Astrocyte of the spinal cord (primary cell): ENCODE measurements at places on chromosomes 7 and 10.
A peak's percentile ranks its signal among the peaks of the same experiment; 100 is the strongest.

DNA sequence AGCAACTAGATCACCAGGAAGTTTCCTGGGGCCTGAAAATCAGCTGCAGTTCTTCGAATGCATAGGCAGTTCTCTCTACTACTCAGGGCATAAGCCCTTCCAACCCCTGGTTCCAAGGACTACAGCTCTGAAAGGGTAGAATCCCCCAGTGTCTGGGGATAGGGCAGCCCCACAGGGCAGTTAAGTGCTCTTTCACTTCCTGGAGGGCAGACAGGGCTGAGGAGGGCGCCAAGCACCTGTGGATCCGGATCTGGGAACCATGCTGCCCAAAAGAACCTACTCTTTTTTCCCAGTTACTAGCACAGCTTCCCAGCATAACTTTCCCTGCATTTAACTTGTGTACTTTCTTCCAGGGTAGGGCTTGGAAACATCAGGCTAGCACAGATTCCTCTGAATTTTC, 41.1 kb downstream of the CXCL12 start:
- DNase-seq = no peak

- no peak for DNase-seq
Observed at GRCh38 chr10:90722832-90723231, 135.0 kb downstream of the HTR7 start.

GRCh38 chr7:86592185-86592584, 51.5 kb upstream of the GRM3 start:
- no peak for DNase-seq

- no peak for DNase-seq
Observed at GRCh38 chr10:5691786-5692185, 7.1 kb downstream of the TASOR2 start.

GRCh38 chr7:50335795-50336754, 31.6 kb downstream of the IKZF1 start:
- no peak for DNase-seq

DNA sequence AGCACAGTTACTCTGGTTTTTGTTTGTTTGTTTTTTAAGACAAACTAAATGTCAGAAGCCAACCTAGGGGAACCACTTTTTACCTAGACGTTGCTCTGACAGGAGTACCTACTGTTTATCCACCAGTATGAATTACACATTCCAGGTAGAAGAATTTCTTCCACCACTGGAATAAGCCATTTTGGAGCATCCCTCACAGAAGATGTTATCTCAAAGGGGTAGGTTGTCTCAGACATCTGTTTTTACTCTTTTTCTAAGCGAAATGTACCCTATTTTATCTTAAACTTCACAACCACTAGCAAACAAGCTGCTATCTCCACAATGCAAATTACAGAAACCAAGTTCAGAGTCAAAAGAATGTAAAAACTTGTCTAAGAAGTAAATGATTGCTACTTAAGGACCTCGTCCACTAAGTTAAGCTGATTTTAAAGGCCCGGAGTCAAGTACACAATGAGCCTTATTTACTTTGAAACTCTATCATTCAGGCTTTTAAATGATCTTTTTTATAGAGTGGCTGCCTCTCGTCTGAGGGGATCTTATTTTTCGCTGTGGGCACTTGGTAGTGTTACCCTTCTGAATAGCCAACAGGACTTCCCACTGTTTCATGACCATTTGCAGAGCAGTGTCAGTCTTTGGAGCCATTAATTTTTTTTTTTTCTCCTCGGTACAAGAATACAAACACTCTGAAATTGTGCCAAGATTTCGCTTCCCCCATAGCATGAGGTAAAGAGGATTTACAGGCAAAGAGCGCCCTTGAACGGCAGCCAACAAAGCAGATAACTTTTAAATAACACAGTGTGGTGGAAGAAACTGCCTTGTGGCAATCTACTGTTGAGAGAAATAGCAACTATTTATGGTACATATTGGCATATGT, 15.7 kb upstream of the ARMC3 start:
- peak; percentile 56 for DNase-seq

DNA sequence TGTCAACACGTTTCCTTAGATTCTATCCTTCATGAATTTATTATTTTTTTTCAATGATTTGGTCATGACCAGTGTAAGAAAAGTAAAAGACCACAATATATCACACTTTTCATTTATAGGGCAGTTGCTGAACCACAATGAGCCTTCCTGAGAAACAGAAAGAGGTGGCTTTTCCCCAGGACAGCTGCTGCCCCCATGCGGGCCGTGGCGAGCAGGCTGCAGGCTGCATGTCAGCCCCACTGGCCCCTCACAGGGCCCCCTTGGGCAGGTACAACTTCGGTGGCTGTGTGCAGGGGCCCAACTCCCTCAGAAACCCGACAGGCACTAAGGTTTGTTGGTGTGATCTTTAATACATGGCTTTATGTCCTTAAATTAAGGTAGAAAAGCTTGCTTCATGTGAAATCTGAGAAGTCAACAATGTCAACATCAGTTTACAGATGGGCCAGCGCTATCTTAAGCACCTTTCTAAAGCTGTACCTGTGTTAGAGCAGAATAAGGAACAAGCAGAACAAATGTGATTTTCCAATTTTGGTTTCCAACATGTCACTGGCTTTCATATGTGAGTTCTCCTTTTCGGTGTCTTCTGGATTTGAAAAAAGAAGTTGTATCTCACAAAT, 10.6 kb downstream of the BEND7 start:
- DNase-seq = peak; percentile 21

- DNase-seq = peak; percentile 45
Observed at GRCh38 chr7:105141068-105141467, 127.1 kb downstream of the KMT2E start.

GRCh38 chr7:72023926-72024325, 388.2 kb downstream of the CALN1 start:
- DNase-seq = no peak

DNA sequence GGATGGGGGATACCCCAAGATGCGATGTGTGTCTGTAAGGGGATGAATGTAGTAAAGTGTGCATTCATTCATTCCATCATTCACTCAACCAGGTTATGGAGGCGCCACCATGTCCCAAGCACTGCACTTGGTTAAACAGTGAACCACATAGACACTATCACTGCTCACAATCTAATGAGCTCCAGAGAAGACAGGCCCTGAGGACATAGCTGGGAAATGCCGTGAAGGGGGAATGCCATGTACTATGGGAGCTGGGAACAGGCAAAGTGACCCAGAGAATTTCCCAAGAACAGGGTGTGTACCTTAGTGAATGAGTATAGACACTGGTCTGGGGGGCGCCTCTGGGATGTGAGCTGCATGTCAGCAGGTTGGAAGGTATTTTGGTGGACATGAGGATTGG, 44.5 kb upstream of the LBX1 start:
- DNase-seq = no peak

- DNase-seq = no peak
Observed at GRCh38 chr10:114265392-114266053, 26.5 kb downstream of the VWA2 start.

GRCh38 chr10:13399236-13399635, 51.1 kb upstream of the SEPHS1 start:
- no peak for DNase-seq

- no peak for DNase-seq
Observed at GRCh38 chr7:101154693-101155102, 422 bp downstream of the AP1S1 start.

GRCh38 chr10:124539935-124540641, 78.5 kb downstream of the LHPP start:
- DNase-seq = peak; percentile 27

DNA sequence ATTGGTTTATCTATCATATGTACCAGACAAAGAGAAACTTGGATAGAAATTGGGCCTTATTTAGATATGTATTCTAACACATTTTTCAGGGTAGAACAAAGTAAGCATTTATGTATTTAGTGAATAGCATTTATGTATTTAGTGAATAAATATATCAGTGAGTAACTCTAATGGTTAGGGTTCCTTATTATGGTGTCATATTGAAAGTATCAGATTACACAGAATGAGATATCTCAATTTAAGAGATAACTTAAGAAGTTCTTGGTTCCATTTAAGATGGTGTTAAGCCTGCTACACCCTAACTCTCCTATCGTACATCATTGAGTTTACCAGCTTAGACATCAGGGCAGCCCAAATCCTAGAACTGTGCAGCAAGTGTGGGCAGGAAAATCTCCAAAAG, 35.9 kb upstream of the DMTF1 start:
- DNase-seq = no peak

- DNase-seq = peak; percentile 68
Observed at GRCh38 chr10:5776881-5777197, 36.4 kb downstream of the GDI2 start.

DNA sequence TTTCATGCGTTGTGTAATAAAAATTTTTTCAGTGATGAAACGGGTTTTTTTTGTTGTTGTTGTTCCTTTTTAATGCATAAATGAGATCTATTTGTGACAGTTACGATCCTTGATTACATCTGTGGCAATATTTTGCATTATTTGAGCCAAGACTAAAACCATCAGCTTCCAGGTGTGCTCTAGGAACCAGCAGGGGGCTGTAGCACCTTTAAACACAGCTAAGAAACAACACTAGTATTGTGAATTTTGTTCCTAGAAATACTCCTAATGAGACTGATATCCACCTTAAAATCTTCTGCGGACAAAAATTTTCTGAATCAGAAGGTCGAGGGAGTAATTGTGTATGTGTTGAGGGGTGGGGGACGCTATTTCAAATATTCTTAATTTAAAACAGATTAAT, 52.6 kb downstream of the FGFBP3 start:
- no peak for DNase-seq

- DNase-seq = no peak
Observed at GRCh38 chr7:39532832-39533231, 33.4 kb upstream of the YAE1 start.

DNA sequence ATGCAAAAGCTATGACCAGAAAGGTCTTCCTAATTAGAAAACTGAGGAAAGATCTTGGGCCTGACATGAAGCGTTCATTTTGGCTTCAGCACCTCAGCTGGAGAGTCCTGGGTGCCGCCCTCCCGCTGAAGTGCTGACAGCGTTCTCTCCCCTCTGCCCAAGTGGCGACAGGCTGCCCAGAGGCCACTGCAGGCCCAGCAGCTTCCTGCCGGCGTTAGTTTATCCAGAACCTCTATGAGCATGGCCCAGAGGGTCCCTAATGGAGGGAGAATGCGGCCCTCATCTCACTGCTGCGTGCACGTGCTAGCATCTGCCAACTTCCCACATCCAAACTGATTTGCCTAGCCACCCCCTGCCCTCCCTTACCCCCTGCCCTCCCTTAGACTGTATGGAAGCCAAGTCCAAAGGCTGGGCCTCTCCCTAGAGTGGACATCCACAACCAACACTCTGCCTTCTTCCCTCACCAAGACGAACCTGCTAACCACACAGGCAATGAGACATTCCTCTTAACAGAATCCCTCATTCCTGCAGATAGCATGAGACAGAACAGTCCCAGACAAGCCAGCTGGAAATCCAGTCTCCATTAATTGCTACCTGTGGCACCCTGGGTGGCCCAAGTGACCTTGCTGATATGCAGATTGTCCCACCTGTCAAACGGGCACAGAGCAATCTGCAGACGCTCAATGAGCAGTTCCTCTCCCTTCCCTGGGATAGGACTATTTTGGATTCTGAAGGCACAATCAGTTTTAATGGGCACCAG, 108.4 kb downstream of the C10orf90 start:
- no peak for DNase-seq

GRCh38 chr7:148255333-148255732, 335.2 kb upstream of the C7orf33 start:
- DNase-seq = peak; percentile 5

DNA sequence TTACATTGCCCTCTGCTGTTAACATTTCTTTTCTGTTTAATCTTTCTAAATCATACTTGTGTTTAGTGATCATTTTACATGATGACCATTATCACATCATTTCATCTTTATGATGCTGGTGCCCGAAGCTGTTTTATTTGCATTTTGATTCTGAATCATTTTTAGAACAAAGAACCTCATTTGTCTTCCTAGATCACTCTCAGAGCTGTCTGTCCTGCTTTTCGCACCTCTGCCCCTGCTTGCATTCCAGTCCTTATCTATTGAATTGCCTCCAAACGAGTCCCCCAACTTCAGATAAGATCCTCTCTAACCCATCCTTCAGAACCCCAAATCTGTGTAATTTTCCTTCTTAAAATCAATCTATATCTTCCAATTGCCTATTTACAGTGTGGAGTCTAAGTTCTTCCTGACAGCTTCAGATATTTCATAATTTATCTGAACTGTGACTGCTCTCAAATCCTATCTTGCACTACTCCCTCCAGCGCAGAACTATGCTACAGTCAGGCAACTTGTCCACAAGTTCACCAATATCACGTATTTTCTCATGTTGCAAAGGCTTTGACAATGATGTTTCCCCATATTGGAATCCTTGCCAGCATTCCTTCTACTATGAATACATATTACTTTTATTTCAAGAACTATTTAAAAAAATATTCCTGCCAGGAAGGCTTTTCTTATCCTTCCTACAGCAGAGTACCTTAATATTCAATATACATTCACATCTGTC, 346.5 kb upstream of the CACNA2D1 start:
- peak; percentile 18 for DNase-seq

- no peak for DNase-seq
Observed at GRCh38 chr10:29731760-29732159, 97.0 kb upstream of the SVIL start.

- DNase-seq = no peak
Observed at GRCh38 chr7:40192036-40192435, 57.2 kb downstream of the SUGCT start.

- peak; percentile 24 for DNase-seq
Observed at GRCh38 chr7:42235741-42236161, 1.3 kb downstream of the GLI3 start.

DNA sequence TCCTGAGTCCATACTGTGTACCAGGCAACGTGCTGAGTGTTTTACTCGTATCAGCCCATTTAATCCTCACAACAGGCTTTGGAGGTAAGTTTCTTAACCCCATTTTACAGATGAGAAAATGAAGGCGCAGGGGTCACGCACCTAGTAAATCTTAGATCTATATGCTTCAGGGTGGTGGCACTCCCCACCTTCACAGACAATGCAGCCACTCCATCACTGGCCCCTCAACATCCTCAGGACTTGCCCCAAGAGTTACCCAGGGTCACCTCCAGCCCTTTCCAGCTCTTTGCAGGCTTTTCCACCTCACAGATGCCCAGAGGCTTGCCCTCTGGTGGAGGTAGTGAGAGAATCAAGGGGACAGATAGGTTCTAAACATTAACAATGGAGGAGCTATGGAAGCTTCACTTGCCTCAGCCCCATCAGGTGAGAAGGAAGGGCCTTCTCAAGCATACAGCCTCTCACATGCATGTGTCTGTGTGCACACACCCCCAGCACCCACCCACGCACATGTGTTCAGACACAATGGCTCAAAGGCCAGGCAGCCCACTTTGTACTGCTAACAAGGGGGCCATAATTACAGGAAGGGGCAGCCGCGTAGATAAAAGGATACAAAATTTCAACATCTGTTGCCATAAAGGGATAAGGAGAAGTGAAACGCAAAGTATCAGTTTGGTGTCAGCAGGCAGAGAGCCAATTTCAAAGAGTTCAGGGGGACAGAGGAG, 29.1 kb downstream of the DPCD start:
- no peak for DNase-seq

GRCh38 chr7:151876899-151877777, at the start of gene PRKAG2:
TSS of gene PRKAG2 (minus strand) at chr7:151877115. CDS start at chr7:151876620, 495 bp downstream.
- peak; percentile 30 for DNase-seq
